ENCODE measurements at places on chromosomes 2 and 18.

DNA sequence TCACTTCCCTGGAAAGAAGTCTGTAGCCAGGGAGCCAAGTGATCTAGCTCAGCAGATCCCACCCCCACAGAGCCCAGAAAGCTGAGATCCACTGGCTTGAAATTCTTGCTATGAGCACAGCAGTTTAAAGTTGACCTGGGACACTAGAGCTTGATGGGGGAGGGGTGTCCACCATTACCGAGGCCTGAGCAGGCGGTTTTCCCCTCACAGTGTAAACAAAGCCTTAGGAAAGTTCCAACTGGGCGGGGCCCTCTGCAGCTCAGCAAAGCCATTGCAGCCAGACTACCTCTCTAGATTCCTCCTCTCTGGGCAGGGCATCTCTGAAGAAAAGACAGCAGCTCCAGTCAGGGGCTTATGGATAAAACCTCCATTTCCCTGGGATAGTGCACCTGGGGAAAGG lies 887.2 kb upstream of the LRATD1 start:
- DNase-seq, result no peak

GRCh38 chr2:192228685-192229084 lies 34.0 kb upstream of the TMEFF2 start:
- DNase-seq, result no peak

GRCh38 chr2:36459725-36460137 lies 104.2 kb downstream of the CRIM1 start:
- DNase-seq, result no peak

GRCh38 chr2:227163485-227163997 lies 464 bp downstream of the COL4A4 start:
- DNase-seq, result no peak

DNA sequence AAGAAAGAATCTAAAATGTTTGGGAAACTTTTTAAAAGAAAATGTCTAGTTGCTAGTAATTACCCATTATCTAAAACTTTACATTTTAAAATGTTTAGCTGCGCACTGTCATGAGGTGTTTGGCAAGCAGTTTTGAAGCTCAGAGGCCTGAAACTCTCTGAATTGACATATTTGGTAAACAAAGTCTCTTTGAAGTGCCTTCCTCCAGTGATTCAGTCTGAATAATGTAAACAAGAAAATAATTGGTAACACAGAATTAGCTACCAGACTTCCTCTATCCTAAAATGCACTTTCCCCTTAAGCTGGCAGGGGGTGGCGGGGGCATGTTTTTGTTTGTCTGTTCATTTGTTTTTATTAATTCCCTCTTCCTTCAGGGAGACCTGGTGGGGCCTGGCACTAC lies 61.4 kb downstream of the WDR75 start:
- DNase-seq, result no peak

- no peak for DNase-seq
These were observed 1104.2 kb downstream of the BCL11A start for GRCh38 chr2:59449274-59449673.

- DNase-seq, result no peak
These were observed 104.9 kb upstream of the LHCGR start for GRCh38 chr2:48860380-48860779.

- no peak for DNase-seq
These were observed 16.4 kb downstream of the MTCL1 start for GRCh38 chr18:8721716-8722115.

- no peak for DNase-seq
These were observed 195.9 kb upstream of the DTNA start for GRCh38 chr18:34514238-34514637.

DNA sequence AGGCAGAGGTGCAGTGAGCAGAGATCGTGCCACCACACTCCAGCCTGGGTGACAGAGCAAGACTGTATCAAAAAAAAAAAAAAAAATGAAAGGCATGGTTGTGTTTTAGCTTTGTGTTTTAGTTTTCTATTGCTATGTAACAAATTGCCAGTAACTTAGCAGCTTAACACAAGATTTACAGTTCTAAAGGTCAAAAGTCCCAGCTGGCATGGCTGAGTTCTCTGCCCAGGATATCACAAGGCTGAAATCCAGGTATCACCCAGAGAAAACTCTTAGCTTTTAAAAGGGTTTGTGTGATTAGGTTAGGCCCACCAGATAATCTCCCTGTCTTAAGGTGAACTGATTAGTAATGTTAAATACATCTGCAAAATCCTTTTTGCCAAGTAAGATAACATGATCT lies 107.7 kb upstream of the YPEL5 start:
- DNase-seq, result no peak

- DNase-seq, result peak; percentile 36
These were observed 16.2 kb upstream of the DGKD start for GRCh38 chr2:233338046-233338445.

GRCh38 chr18:70280007-70280925 lies 8.6 kb upstream of the SOCS6 start:
- no peak for DNase-seq

GRCh38 chr2:45857275-45857609 lies 205.8 kb downstream of the PRKCE start:
- no peak for DNase-seq

DNA sequence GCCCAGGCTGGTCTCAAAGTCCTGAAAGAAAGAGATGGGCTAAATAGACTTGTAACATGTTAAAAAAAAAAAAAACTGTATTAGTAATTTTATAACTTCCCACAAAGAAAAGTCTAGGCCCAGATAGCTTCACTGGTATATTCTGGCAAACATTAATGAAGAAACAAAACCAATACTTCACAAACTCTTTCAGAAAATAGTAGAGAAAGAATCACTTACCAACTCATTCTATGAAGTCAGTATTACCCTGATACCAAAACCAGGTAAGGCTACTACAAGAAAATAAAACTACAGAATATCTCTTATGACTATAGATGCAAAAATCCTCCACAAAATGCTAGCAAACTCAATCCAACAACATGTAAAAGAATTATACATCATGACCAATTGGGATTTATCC lies 59.9 kb upstream of the ODC1 start:
- DNase-seq, result no peak

DNA sequence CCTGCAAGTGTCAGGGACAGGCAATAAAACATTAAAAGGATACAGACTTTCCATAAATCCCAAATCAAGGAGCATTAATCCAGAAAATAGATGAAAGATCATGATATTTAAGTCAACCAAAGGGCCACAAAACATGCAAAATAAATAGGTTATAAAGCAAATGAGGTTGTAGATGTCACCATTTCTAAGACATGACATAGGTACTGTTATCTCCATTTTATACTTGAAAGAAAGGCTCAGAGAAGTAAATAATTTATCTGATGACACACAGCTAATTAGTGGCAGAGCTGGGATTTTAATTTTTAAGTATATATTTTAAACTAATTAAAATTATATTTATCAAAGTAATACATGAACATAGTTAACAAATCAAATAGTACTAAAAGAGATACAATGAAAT lies 301.8 kb downstream of the AGPS start:
- DNase-seq, result no peak

DNA sequence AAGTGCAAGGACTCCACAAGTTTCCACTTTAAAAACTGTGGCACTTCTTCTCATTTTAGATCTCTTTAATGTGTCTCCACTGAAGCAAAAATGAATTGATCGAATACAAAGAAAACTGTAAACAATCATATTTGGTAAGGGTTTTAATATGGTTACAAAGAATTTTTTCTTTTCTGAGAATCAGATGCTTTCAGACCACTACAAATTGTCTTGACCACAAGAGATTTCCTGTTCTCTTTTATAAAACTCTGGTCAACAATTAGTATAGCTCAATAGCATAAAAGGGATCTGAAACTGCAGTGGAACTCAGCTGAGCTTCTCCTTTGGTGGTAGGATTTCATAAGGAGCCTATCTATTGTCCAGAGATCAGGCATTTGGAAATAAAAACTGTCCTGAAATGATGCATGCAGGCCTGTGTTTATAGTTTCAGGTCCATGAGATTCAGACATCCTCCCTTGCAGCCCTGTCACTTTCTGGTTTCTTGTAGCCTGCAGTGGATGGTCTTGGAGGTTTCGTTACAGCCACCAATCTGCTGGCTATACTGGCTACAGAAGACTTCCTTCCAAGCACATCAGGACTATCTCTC lies 120.0 kb downstream of the DOCK10 start:
- DNase-seq, result no peak

GRCh38 chr2:147001061-147001460 lies 843.8 kb upstream of the ACVR2A start:
- DNase-seq, result no peak

DNA sequence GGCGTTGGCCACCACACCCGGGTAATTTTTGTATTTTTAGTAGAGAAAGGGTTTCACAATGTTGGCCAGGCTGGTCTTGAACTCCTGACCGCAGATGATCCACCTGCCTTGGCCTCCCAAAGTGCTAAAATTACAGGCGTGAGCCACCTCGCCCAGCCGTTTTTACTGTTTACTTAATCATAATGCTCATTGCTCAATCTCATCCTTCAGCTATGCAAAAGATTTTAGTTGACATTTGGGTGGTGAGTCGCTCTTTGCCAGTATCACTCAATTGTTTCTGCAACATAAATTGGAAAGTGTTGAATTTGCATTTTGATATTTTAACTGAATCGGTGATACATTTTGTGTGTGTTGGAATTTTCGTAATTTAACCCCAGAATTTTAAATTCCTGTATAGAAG lies 7.8 kb upstream of the ZNF532 start:
- no peak for DNase-seq

GRCh38 chr2:105915005-105915558 lies 170.4 kb downstream of the NCK2 start:
- DNase-seq, result no peak

- DNase-seq, result no peak
These were observed 61.6 kb downstream of the SNORC start for GRCh38 chr2:232931636-232932035.

Measured in DMS 273 treated with DMSO at 0.1 percent for 48 hours (cell line).